ENCODE measurements at places on chromosomes 12 and 14.
A peak's percentile ranks its signal among the peaks of the same experiment; 100 is the strongest.

DNA sequence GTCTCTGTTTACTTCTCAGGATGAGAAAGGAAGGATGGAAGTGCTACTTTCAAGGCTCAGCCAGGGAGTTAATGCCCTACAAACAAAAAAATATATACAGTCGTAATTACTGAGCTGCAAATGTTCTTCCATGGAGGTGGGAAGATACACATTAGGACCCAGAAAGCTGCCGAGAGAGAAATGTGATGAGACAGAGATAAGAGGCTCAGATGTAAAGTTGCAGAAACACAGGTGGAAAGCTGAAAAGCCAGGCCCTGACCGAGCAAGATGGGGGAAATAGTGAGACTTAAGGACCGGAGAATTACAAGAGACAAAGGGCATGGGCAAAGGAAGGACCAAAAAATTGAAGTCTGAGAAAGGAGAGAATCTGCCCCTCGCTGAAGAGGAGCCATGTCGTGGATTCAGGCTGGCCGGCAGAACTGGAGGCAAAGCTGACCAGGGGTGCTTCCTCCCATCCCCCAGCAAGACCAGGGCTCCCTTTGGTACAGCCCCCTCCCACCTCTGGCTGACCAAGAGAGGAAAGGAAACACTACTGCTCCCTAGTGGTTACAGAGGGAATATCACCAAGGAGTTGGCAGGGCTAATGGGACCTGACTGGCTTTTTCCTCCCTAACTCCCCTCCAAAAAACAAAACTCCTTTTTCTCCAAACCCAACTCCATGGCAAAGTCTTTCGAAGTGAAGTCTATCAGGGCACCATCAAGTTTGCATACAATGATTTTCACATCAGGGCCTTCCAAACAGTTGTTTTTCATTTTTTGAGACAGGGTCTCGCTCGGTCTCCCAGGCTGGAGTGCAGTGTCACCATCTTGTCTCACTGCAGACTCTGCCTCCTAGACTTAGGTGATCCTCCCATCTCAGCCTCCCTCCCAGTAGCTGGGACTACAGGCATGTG, 12.1 kb downstream of the ZFHX2 start:
- DNase-seq = no peak

- no peak for DNase-seq
Measured at GRCh38 chr12:52519387-52519703, 849 bp downstream of the KRT5 start.

- no peak for DNase-seq
Measured at GRCh38 chr14:83624541-83624940, 1905.4 kb upstream of the FLRT2 start.

- no peak for DNase-seq
Measured at GRCh38 chr12:52915637-52916036, 10.8 kb upstream of the KRT8 start.

- no peak for DNase-seq
Measured at GRCh38 chr14:99676657-99677056, 7.4 kb upstream of the CYP46A1 start.

DNA sequence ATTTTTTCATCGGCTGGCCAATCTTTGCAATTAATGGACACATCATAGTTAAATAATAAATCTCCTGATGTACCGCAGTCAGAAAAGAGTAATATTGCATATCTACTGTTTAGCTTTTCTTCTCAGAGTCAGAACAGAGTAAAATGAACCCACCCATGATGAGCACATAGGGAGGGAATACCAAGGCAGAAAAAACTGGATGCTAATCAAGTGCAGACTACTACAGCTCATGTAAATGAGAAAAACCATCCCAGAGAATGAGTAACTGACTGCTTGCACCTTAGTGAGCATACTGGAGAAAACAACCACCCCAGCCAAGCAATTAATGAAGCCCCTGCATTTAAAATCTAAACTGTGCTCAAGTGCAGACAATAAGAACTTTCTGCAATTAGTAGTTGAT, 483.7 kb downstream of the MDGA2 start:
- DNase-seq = no peak

DNA sequence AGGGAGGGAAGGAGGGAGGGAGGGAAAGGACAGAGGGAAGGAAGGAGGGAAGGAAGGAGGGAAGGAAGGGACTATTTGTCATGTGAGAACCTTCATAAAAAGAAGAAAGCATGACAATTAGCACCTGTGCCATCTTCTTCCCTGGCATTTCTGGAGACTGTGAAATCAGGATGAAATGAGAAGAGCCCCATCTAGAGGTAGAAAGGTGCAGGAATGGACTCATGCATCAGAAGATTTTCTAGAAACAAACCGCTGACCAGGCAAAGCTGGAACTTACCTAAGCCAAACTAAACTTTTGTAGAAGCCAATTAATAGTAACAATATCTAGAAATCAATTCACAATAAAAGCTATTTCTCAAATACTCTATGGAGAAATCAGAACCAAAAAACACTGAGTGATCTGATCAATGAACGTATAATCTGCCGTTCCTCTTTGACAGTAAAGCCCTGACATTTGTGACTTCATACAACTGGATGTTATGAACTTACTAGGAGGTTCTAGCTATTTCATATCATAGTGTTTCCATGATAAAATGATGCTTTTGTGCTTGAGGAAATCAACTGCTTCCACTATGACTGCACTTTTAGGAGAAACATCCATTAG, 24.4 kb upstream of the CRACR2A start:
- DNase-seq = no peak

DNA sequence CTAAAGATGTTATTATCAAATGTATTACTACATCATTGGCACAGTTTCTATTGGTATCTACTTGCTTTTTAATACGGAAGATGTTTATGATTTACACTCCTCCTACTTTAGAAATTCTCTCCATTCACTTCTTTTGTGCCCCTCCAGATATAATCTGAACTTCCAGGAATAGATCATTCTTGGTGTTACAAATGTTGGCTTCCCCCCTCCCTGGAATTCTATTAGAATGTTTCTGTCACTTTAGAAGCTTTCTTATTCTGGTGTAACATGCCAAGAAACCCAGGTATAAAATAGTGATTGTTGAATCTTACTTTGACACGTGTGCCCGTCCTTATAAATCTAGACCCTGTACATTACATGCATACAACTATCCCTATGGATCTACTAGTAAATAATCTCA, 1.2 kb upstream of the WDR20 start:
- DNase-seq = no peak

- no peak for DNase-seq
Measured at GRCh38 chr12:120905856-120906384, 1.8 kb upstream of the SPPL3 start.

DNA sequence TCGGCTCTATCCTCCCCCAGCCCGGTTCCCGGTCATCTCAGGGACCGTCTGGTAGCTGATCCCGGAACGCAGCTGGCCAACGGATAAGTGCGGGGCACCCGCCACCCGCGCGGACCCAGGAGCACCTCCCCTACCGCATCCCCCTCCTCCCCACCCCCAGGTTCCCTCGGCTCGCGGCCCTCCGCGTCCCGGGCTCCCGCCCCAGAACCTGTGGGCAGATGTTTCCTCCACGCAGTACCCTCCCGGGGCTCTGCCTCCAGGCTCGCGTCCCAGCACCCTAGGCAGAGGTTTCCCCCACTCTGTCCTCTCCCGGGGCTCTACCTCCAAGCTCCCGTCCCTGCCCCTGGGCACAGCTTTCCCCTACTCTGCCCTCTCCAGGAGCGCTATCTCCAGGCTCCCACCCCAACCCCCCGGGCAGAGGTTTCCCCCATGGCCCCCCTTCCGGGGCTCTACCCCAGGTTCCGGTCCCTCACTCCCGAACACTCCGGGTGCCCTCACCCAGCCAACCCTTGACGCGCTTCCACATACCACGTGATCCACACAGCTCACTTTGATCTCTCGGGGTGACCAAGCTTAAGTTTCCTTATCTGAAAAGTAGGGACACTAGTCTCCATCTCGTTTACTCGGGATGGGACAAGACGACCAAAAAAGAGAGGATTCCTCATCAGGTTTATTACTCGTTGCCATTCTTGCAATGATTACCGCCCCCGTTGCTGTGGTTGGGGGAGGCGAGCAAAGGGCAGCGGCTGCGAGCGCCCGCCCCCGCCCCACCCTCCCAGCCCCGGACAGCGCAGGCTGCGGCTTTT, at the start of gene CCDC38:
Gene CCDC38 (minus strand): TSS at position 91 of the 806 bp plus-strand sequence. CDS start 6,105 bp downstream, outside the sequence.
- DNase-seq = peak; percentile 57

- DNase-seq = no peak
Measured at GRCh38 chr12:115308918-115309317, 624.9 kb upstream of the TBX3 start.

- DNase-seq = no peak
Measured at GRCh38 chr14:30297876-30298795, 260.8 kb upstream of the G2E3 start.

DNA sequence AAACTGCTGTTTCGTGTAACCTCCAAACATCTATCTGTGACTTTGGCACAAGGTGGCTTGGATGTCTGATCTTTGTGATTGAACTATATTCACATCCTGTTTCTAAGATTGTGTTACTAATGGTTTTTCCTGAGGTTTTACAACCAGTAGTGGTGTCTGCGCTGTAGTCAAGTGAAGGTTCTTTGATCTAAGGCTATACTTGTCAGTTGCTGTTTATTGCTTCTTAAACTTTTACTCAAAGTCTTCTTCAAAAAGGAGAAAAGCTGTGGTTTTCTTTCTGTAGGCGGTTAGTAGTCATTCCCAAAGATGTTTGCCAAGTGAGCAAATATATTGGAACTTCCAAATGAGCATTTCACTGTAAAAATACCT, 12.3 kb upstream of the CALM1 start:
- DNase-seq = no peak

All from stimulated activated CD4-positive, alpha-beta T cell treated with anti-CD3 and anti-CD28 coated beads, Interleukin-1b, Interleukin-23, amount 100 ng/mL, for 1 hour (primary cell).